Type B pancreatic cell (in vitro differentiated cells): ENCODE measurements at places on chromosomes 1 and 21.

- no peak for DNase-seq
Observed at GRCh38 chr1:50181027-50181663, 72.4 kb downstream of the ELAVL4 start.

DNA sequence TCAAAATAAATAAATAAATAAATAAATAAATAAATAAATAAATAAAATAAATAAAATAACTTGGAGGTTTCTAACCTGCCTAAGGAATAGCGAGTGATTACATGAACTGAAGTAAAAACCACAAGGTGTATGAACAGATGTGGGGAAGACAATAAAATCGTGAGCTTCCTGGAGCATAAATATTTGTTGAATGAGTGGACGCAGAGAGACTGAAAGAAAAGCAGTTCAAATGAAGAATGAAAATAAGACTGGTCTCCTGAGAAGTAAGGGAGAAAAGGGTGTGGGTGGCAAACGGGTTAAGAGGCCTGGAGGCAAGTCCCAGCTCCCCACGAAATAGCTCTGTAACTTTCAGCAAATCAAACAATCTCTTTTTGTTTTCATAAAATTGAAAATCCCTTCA lies 33.6 kb downstream of the CHML start:
- DNase-seq = no peak

- no peak for DNase-seq
Observed at GRCh38 chr1:216528816-216529215, 105.6 kb upstream of the USH2A start.

- no peak for DNase-seq
Observed at GRCh38 chr1:243493156-243494129, 237.6 kb downstream of the SDCCAG8 start.

- DNase-seq = no peak
Observed at GRCh38 chr1:26717017-26717491, 21.2 kb downstream of the ARID1A start.

DNA sequence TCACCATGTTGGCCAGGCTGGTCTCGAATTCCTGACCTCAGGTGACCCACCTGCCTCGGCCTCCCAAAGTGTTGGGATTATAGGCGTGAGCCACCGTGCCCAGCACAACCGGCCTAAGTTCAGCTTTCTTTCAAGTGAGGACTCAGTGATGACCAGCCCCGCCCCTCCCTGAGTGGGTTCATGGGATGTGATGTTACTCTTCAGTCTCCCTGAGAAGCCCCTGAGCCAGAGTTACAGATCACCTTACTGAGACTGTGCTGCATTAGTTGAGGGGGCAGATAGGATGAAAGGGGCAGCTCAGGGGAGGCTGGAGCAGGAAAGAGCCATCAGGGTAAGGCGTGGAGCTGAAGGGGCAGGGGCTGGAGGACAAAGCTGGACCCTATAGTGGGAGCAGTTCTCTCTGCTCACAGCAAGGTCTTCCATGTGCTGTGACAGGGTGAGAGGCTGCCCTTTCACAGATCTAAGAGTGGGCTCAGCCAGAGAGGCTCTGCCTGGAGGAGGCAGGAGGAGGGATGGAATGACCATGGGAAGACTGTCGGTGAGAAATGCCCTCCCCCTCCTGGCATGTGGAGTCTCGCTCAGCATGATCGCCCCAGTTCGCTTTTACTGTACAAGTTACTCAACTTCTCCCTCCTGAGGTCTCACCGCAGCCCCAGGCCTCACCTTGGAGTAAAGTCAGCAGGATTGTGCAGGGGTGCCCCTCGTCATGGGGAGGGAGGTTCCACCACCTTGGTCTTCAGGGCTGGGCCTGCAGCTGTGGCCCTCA lies 13.4 kb downstream of the SH2D2A start:
- DNase-seq = no peak

- no peak for DNase-seq
Observed at GRCh38 chr1:116178837-116179236, 67.6 kb downstream of the MAB21L3 start.

- no peak for DNase-seq
Observed at GRCh38 chr1:25700144-25700523, 83.5 kb downstream of the MAN1C1 start.

- DNase-seq = no peak
Observed at GRCh38 chr1:11059155-11059967, 457 bp downstream of the SRM start.

DNA sequence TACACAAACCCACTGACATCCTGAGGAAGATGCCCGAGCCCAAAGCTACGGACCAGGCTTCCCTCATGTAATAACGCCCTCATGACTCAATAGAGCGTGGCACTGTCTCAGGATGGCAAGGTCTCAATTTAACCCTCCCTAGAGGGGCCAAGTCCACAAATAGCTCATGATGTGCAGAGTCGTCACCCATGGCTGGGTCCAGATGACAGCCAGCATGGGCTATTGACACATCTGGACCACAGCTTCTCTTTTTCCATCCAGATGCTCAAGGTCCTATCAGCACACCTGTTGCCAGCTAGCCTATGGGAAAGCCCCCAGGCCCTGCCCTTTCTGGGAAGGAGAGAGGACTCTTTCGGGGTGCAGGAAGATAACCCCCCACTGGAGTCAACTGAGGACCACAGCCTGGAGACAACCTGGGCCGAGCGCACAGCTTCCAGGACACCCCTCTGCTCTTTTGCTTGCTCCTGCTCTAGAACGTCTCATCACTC lies 2.8 kb downstream of the LAPTM5 start:
- no peak for DNase-seq

DNA sequence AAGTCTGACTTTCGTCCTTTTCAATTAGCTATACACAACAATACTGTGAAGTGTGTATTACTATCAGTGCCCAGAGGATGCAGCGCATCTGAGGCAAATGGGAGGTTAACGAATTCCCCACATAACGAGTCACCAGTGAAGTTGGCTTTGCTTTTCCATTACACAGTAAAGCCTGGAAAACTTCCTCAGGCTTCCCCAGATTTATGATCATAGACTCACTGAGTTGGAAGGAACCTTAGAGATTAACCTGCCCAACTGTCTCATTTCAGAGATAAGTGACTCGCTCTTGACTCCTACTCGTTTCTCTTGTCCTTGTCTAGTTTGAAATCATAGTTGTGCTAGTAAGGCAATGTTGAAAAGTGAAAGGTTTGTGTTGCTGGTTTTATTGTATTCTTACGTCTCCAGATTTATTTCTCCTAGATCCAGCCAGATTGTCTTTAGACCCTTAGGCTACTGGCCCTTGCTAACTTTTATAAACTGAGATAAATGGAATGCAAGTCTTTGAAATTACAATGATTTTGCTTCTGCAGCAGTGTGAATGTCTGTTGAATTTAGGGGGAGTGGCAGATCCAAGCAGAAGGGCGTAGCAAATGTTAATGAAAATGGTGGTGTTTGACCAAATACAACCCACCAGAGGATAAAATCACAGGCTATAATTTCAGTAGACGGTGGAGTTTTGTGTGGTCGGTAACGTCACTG lies 17.3 kb downstream of the S1PR1 start:
- no peak for DNase-seq

DNA sequence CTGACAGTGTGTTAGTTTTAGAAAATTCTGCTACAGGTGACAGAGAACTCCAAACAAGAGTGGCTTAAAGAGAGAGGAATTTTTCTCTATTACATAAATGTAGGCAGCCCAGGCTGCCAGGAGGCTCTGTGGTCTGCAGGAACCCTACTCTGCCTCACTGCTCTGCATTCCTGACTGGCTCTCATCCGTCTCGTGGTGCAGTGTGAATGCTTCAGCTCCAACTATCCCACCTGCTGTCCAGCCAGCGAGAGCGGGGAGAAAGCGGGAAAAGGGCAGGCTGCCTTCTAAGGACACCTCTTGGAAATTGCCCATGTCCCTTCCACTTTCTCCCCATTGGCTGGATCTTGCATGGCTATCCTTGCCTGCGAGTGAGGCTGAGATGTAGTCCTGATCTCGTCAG lies 131.3 kb downstream of the PEX14 start:
- no peak for DNase-seq

DNA sequence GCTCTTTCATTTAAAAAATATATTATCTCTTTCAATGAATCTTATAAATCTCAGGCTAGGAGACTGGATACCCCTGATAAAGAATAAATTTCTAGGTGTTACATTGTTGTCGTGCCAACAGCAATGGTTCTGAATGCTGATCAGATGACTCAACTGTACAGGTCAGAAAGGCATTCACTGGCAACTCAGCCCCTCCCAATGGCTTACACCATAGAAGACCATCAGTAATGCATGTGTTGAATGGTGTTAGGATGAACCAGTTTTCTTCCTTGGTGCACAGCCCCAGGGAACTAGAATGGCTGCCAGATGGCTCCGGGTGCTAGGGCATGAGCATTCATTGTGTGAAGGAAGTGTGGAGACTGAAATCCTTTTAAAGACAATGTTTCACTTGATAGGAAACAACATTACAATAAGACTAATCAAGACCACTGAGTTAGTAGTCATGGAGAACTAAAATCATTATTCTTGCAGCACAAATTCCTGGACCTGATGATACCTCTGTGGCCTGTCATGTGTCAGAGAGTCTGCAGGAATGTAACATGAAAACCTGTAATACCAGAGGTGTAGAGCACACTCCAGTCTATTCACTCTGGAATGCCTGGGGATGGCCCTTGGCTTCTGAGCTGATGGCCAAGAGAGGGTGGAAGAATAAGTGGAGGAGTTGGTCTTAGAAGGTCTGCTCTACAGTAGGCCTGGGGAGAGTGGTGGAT lies 187.7 kb upstream of the LMO4 start:
- no peak for DNase-seq

DNA sequence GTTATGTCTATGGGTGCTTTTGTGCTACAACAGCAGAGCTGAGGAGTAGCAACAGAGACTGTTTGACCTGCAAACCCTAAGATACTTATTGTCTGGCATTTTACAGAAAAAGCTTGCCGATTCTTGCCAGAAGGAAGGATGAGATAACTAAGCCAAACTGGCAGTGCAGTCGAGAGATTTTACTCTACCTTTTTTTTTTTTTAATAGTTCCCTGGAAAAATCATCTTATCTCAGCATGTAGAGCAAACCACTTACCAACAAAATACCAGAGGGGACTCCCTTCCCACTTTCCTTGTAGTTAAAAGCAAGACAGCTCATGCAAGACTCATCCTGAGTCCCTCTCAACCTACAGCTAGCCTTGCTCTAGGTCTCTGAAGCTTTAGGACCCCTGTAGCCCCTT lies 132.9 kb downstream of the SYT2 start:
- DNase-seq = no peak

DNA sequence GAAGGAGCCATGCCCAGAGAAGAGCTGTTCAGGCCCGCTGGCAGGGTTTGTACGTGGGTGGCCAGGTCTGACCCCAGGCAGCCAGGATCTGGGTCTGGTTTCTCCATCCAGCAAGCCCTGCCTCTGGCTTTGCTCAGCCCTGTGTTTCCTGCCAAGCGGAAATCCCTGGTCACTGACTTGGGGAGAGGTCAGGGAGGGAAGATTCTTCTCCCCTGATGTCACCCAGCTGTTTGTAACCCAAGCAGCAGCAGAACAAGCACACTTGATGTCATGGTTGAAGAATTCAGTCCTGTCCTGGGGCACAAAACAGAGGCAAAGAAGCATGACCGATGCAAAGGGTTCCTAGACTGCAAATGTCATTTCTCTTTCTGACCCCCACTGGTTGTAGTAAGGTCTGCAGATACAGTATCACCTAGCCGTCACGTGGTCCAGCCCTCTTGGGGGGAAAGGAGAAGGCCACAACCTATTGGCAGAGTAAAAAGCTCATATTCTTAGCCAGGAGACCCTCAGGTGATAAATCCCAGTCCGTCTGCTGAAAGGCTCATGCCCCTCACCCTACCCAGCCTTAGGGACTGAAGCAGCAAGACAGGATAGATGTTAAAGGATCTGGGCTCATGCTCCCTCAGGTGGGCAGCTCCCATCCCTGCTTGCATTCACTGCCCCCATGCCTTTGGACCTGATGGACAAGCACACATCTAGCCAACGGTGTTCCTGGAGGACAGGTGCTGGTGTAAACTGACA lies 120.9 kb downstream of the SYT2 start:
- no peak for DNase-seq

- no peak for DNase-seq
Observed at GRCh38 chr1:201456499-201457309, 12.3 kb downstream of the PHLDA3 start.

- DNase-seq = no peak
Observed at GRCh38 chr1:19480282-19480681, 5.1 kb downstream of the CAPZB start.

GRCh38 chr1:183633676-183634343 lies 1.8 kb downstream of the ARPC5 start:
- DNase-seq = no peak

GRCh38 chr1:203291201-203292096 lies 13.9 kb upstream of the BTG2 start:
- DNase-seq = no peak

- DNase-seq = no peak
Observed at GRCh38 chr21:26461500-26461899, 111.6 kb downstream of the CYYR1 start.

GRCh38 chr1:42240966-42241755 lies 76.6 kb upstream of the GUCA2A start:
- DNase-seq = no peak

DNA sequence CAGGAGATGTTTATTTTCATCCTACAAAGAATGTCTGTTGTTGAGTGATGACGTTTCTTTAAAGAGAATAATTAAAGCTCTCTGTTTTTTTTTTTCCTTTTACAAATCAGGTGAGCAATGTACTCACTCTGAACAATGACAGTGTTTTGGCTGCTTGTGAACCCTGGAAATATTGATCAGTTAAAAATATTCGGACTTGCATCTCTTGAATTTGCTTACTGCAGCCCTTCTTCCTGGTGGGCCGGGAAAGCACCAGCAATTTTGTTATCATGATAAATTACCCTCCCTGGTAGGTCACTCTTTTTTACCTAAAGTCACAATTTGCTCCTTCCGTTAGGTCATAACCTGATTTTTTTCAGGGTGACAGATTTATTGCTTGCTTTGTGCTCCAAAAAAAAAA lies 72.3 kb upstream of the NR5A2 start:
- DNase-seq = no peak

GRCh38 chr1:245056913-245057312 lies 97.9 kb upstream of the KIF26B start:
- no peak for DNase-seq

GRCh38 chr1:68291688-68292384 lies 59.5 kb upstream of the WLS start:
- no peak for DNase-seq

GRCh38 chr1:56054959-56055358 lies 524.4 kb downstream of the PLPP3 start:
- no peak for DNase-seq

DNA sequence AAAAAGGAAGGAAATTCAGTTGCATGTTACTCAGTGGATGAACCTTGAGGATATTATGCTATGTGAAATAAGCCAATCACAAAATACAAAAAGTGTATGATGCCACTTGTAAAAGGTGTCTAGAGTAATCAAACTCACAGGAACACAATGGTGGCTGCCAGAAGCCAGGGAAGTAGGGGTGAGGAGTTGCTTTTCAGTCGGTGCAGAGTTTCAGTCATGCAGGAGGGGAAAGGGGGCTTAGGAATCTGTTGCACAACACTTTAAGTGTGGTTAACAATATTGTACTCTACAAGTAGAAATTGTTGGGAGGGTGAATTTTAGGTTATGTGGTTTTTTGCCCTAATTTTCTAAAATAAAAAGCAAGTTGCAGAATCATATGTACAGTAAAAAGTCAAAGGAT lies 184.2 kb upstream of the RAB4A start:
- no peak for DNase-seq
